ACHN (cell line): ENCODE measurements at places on chromosomes 7 and 10.

DNA sequence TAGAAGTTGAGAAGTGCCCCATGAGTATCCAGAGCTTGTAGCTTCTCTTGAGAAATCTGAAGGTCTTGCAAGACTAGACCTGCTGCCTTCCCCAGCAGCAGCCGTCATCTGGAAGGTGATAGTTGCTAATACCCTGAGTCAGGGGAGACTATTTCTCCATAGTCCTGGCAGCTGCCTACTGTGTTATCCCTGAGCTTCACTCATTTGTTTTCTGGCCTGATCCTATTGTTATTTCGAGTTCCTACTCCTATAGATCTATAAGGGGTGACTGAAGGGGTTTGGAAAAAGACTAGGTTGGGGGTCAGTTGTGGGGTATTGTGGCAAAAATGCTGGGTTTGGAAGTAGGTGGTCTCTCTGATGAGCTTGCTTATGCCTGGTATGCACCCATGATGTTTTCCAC, 297.8 kb downstream of the CNTNAP2 start:
- DNase-seq, result no peak

- no peak for DNase-seq
Measured at GRCh38 chr7:101126651-101127459, at the start of gene SERPINE1. TSS of gene SERPINE1 (plus strand) at chr7:101127104. CDS start at chr7:101128394, 1,290 bp downstream.

- DNase-seq, result no peak
Measured at GRCh38 chr10:92405419-92405924, 114.5 kb downstream of the MARCHF5 start.

DNA sequence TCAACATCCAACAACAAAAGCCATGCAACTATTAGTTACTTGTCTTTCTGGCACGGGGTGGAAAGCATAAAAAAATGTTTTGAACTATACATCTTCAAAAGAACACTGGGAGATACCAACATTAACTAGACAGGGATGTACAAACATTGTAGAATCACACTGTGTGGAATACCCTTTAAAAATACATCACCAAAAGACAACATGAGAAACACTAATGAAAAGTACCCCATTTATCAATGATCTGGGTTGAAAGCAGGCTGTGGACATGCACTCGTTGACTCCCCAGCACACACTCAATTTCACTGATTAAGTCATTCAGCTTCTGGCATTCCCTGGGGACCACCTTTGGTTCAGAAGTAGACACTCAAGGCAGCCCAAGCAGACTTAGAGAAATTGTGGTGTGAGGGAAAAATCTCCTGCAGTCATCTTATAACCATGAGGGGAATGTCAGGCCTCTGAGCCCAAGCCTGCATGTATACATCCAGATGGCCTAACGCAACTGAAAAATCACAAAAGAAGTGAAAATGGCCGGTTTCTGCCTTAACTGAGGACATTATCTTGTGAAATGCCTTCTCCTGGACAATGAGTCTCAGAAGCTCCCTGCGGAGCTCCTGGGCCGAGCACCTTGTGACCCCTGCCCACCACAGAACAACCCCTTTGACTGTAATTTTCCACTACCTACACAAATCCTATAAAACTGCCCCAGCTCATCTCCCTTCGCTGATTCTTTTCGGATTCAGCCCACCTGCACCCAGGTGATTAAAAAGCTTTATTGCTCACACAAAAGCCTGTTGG, 53.0 kb downstream of the CACUL1 start:
- no peak for DNase-seq

DNA sequence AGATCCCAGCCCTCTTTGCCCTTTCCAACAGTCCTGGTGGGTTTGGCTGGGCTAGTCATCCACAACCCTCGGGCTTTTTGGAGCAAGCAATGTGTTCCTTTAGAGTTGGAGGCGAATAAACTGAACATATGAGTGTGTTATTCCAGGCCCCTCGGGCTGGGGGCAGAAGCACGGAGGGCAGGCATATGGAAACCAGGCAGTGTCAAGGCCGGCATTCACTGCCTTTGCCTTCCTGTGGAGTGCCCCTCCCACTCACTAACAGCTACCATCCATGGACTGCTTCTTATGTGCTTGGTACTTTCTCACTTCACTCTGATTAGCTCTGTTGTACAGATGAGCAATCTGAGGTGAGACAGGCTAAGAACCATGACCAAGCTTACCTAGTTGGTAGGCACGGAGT, 53.9 kb upstream of the EFCAB10 start:
- DNase-seq, result no peak

GRCh38 chr10:114437473-114438292, 33.4 kb upstream of the AFAP1L2 start:
- DNase-seq, result peak; percentile 49
